Left kidney (tissue), 8 donors: ENCODE measurements at places on chromosomes 3 and 15. TPM values are rescaled to one million over a fixed set of nuclear protein-coding genes. Genes with fewer than 3 reads are reported as not detected.
A peak's percentile ranks its signal among the peaks of the same experiment; 100 is the strongest.

DNA sequence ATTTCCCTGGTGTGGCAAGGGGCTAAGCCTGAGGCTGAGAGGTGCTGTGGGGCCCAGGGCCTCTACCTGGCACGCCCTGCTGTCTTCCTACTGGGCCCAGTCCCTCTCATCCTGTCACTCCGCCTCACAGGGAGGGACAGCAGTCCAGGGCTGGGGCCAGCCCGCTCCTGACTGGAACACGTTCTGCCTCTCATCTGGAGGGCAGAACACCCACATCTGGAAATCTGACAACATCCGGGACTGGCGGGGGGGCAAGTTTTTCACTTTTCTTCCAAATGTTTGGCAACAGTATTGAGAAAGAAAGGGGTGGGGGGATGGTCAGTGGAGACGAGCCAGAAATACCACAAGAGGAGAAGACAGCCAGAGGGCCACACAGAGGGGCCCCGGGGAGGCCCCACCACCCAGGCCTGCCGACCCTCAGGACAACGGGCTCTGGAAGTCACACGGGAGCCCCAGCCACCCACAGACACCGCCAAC is 1.8 kb upstream of the MYL3 start:
- no peak for DNase-seq

DNA sequence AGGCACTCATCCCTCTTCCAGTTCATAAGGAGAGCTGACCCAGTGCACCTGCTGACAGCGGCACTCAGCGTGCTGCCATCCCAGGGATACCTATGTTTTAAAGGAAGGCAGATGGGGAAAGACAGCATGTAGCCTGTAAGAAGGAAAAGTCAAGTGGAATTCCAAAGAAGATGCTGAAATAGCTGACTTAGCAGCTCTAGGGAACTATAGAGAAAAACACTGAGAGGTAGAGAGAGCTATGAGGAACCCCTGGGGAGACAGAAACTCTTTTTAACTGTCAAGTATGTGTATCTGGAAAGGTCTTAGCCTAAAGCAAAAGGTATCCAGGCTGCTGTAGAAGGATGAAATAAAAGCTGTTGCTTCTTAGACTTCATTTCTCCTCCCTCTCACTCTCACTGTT is 113.4 kb upstream of the BCL6 start:
- DNase-seq = no peak

- peak; percentile 37 for DNase-seq
Measured at GRCh38 chr3:30578479-30578878, 27.9 kb upstream of the TGFBR2 start.

GRCh38 chr3:65902304-65902793 is 136.4 kb downstream of the MAGI1 start:
- DNase-seq = peak; percentile 43

DNA sequence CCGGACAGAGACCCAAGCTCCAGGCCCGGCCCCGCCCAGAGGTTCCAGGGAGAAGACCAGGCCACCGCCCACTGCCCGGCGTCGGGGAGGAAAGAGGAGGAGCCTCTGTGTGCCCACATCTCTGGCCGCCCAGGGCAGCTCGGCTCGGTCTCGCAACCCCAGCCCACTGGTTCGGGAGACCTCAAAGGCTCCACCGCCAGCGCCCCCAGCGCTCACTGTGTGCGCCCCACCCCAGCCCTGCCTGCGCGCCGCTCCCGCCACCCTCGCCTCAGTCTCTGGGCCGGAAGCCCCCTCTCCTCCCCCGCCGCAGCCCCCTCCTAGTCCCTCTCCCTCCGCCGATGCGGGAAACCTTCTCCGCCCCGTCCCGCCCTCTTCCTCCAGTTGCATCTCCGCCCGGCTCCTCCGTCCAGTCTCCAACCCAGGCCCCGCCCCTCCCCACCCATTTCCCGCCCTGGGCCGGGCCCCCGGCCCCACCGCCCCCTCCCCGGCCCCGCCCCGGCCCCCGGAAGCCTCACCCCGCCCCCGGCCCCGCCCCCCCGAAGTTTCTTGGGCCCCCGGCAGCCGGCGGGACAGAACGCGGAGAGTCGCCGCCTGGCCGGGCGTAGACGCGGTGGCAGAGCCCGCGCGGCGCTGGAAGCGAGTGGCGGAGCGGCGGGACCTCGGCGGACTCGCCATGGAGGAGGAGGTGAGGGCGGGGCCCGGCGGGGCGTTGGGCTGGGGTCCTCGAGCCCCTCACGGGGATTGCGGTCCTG is at the start of gene PLEKHO2:
Gene PLEKHO2 (plus strand): TSS at position 572 of the 752 bp plus-strand sequence. CDS start 102 bp downstream, at position 674.
- DNase-seq = peak; percentile 96

DNA sequence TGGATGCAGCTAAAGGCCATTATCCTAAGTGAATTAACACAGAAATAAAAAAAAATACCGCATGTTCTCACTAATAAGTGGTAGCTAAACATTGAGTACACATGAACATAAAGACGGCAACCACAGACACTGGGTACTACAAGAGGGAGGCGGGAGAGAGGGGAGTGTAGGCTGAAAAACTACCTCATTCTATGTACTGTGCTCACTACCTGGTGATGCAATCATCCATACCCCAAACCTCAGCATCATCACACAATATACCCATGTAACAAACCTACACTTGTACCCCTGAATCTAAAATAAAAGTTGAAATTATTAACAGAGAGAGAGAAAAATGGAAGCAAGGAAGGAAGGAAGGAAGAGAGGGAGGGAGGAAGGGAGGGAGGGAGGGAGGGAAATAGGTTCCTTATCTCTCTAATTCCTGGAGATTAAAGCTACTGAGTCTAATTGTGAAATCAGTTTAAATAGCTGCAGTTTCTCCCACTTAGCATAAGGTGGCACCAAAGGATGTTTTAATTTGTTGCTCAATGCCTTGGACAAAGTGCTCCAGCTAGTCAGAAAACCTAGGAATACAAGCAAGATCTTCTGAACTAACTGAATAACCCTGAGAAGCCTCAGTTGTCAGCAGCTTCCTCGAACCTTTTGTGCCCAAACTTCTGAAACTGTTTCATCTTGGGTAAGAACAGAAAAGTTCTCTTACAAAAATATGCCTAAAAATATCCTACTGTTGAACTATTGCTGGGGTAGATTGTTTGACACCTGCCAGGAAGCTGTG is 79.4 kb upstream of the ATP11B start:
- no peak for DNase-seq

GRCh38 chr3:54355800-54356199 is 233.4 kb downstream of the CACNA2D3 start:
- no peak for DNase-seq

GRCh38 chr3:1677576-1678156 is 421.0 kb upstream of the CNTN4 start:
- DNase-seq = no peak

- DNase-seq = no peak
Measured at GRCh38 chr3:51945926-51946705, 4.0 kb downstream of the PARP3 start.

DNA sequence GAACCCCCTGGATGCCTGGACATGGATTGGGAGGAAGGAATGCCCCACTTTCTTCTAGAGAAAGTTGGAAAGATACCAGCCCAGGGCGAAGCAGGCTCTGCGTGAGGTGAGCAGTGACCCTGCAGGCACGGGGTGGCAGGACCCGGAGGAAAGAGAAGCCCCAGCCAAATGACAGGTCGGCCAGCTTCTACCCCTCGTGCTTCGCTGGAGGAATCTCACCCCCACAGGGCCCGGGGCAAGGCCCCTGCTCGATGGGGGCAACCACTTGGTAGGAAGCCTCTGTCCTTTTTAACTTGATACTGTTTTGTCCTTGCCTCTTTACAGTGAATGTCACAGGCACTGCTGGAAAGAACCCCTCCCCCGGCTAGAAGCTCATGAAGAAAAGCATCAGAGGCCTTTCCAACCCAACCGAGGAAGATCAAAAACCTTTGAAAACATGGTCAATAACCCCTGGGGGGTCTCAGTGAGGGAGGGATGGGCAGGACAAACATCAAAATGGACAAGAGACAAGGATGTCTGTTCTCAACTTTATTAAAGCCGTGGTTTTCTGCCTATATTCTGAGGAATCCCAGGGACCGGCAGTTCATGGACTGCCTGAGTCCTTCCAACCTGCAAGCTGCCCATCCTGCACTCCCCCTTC is 54.4 kb downstream of the SH3BP5 start:
- DNase-seq = no peak

- peak; percentile 43 for DNase-seq
Measured at GRCh38 chr3:4290272-4290893, 12.8 kb upstream of the SETMAR start.

The DAPK2 gene
- polyA plus RNA-seq = 8.1 TPM

DNA sequence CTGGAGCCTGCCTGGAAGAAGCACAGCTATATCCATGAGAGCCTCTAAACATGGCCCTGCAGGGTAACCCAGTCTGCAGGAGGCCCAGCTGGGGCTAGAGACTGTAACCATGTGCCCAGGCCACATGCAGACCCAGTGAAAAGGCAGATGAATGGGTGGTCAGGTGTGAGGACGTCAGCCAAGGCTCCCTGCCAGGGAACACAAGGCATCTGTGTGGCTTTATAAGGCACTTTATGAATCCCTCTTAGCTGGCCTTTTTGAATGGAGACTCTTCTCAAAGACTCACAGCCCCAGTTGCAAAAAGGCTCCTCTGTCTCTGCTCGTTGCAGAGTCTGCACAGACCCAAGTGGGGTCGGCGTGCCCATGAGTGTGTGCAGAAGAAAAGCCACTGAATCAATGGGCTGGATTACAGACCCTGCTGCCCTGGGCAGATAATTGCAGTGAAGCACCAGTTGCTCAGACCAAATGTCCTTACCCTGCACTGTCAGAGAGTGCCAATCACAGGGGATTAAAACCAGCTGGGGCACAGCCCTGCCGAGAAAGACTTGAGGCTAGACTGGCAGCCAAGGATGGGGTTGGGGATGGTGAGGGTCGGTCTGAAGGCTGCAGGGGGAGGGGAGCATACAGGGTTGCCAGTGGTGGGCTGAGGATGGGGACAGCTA is 154.2 kb downstream of the RAB11A start:
- DNase-seq = no peak

GRCh38 chr3:83662381-83662960 is 1296.3 kb upstream of the CADM2 start:
- no peak for DNase-seq

The A4GNT gene
- polyA plus RNA-seq = 1.8 TPM

DNA sequence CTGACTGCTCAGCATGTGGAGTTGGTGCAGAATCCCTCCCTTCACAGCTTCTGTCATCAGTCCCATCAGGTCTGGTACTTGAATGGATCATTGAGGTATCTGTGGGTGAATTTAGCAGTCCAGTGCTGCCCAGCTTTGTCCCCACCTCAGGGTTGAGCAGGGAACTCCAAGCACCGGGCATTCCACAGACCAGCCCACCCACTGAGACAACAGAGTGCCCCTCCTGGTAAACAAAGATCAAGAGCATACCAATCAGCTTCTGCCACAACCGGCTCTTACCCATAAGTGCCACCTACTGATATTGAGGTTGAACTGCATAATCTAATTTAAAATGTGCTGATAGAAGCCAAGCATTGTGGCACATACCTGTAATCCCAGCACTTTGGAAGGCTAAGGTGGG is 57.1 kb upstream of the FXR1 start:
- DNase-seq = no peak

DNA sequence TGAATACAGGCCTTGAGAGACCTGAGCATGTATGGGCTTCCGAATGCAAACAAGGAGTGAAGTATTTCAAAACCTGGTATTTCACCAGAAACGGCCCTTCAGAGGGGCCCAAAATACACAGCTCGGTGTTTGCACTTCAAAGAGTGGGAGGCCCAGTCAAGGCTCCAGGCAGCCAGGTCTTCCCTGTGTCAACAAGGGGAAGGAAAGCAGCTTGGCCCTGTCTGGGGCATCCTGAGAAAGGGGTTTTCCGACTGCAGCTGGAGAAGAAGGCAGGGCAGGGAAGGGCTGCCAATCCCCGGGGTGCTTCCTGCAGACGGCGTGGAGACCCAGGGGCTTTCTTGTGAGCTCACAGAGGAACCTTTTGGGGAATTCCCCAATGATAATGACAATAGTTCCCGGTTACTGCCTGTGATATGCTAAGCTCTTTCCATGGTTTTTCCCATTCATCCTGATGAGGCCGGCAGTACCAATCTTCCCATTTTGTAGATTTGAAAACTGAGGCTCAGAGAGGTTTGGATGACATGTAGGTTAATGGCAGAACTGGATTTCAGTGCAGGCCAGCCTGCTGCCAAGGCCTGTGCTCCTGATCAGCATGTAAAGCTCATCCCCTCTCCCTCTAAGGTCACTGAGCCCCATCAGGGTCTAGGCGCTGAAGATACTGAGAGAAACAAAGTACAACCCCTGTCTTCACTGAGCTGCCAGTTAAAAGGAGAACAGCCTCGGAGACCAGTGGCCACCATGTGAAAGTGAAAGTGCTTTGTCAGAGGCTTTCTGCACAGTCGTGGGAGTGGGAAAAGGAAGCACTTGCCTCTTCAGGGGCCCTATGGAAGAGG is 43.0 kb upstream of the TLE3 start:
- DNase-seq = no peak

DNA sequence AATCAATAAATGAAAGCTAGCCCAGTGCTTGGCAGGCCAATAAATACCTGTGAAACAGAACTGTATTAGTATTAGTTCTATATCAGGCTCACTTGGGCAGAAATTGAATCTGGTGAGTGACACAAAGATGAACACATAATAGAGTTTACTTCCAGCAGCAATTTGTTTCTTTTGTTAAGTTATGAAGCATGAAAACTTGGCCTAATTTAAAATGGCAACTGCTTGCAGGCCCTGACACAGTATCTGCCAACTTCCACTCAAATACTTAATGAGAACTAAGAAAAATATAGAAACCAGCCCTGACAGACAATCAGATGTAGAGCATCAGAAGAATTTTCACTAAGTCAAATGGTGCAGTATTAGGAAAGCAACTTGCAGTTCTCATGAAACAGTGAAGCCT is 37.6 kb upstream of the LRIG1 start:
- no peak for DNase-seq

The STAC gene
- polyA plus RNA-seq = 12.5 TPM
